Renal cortex interstitium (tissue), 15 donors: ENCODE measurements at places on chromosomes 5 and 9. TPM values are rescaled to one million over a fixed set of nuclear protein-coding genes. Genes with fewer than 3 reads are reported as not detected.

IL3 gene
- not detected for polyA plus RNA-seq

PTGDS gene
- 66.3 TPM for polyA plus RNA-seq

PCDHA9 gene
- polyA plus RNA-seq = 0.04 TPM

C5orf58 gene
- polyA plus RNA-seq = 0.19 TPM

PCDHA6 gene
- polyA plus RNA-seq = 0.41 TPM

ARSI gene
- polyA plus RNA-seq = 2.8 TPM

PRXL2C gene
- 5.6 TPM for polyA plus RNA-seq

AMBP gene
- polyA plus RNA-seq = 1.4 TPM

TCF7 gene
- 11.5 TPM for polyA plus RNA-seq

ITGA2 gene
- polyA plus RNA-seq = 27.1 TPM

C6 gene
- 1.2 TPM for polyA plus RNA-seq

TTC23L gene
- 4.0 TPM for polyA plus RNA-seq

RAB3C gene
- 1.2 TPM for polyA plus RNA-seq

HTR1A gene
- not detected for polyA plus RNA-seq

PCDHGA2 gene
- polyA plus RNA-seq = 7.9 TPM
